ENCODE measurements at places on chromosomes 2 and 18. TPM values are rescaled to one million over a fixed set of nuclear protein-coding genes. Genes with fewer than 3 reads are reported as not detected.

GRCh38 chr18:24397694-24398368 is at the start of gene OSBPL1A:
TSS of gene OSBPL1A (minus strand) at chr18:24397824. CDS start at chr18:24377533, 20,291 bp downstream.
- peak; percentile 72 for DNase-seq

- no peak for DNase-seq
These were observed 841.1 kb downstream of the TSN start for GRCh38 chr2:122596598-122596997.

GRCh38 chr2:101415220-101415619 is 27.9 kb upstream of the CREG2 start:
- no peak for DNase-seq

DNA sequence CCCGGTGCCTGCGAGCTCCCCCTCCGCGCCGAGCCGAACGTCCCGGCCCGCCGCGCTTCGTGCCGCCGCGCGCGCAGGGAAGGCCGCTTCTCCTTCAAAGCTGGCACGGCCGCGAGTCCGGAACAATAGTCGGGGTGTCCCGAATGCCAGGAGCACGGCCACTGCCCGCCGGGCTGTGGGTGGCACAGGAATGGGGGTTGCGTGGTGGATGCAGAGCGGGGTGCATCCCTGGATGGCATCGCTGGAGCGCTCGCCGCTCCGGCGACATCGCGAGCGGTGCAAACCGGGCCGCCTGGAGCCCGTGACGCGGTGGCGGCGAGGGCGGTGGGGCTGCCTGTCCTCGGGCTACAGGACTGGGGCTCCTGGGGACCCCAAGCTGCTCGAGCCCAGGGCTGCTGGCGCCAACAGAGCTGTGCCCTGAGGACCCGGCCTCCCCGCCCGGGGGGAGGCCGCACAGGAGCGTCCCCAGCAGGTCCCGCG is 1.1 kb upstream of the SATB2 start:
- no peak for DNase-seq

GRCh38 chr2:218857371-218858137 is 2.1 kb upstream of the WNT6 start:
- DNase-seq = no peak

- DNase-seq = no peak
These were observed 537.9 kb downstream of the EPHA4 start for GRCh38 chr2:221034026-221034701.

DNA sequence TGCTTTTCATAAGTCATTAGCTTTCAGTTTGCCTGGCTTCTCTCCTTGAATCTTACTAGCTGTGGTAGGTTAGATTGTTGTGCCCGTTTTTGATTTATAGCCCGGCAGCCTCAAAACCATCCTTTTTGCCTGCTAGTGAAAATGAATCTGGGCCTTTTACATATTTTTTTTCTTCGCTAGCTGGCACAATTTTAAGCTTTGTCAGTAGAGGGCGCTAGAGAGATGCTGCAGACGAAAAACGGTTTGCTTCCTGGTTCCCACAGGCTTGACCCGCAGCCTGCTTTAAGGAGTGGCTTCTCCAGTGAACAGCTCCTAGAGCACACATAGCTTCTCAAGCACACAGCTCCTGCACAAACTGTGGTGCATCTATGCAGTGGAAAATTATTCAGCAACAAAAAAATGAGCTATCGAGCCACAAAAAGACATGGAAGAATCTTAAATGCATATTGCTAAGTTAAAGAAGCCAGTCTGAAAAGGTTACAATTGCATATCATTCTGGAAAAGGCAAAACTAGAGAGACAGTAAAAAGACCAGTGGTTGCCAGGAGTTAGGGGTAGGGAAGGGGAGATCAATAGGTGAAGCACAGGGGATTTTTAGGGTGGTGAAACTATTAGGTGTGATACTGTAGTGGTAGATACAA is 47.9 kb downstream of the E2F6 start:
- no peak for DNase-seq

- no peak for DNase-seq
These were observed 87.7 kb downstream of the BCL11A start for GRCh38 chr2:60465736-60466135.

PID1 gene
- polyA plus RNA-seq = 6.0 TPM

REG3A gene
- polyA plus RNA-seq = not detected

DUSP19 gene
- 3.9 TPM for polyA plus RNA-seq
